ENCODE measurements at places on chromosomes 6 and 20. TPM values are rescaled to one million over a fixed set of nuclear protein-coding genes. Genes with fewer than 3 reads are reported as not detected.
A peak's percentile ranks its signal among the peaks of the same experiment; 100 is the strongest.

DNA sequence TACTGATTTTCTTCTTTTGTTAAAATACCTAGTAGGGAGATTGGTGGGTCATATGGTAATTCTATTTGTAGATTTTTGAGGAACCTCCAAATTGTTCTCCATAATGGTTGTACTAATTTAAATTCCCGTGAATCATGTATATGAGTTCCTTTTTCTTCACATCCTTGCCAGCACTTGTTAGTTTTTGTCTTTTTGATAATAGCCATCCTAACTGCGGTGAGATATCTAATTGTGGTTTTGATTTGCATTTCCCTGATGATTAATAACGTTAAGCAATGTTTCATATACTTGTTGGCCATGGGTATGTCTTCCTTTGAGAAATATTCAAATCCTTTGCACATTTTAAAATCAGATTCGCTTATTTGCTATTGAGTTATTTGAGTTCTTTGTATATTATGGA is 110.9 kb downstream of the JAG1 start:
- DNase-seq, result no peak

GRCh38 chr20:44579313-44580081 is 2.9 kb upstream of the PKIG start:
- peak; percentile 67 for DNase-seq

DNA sequence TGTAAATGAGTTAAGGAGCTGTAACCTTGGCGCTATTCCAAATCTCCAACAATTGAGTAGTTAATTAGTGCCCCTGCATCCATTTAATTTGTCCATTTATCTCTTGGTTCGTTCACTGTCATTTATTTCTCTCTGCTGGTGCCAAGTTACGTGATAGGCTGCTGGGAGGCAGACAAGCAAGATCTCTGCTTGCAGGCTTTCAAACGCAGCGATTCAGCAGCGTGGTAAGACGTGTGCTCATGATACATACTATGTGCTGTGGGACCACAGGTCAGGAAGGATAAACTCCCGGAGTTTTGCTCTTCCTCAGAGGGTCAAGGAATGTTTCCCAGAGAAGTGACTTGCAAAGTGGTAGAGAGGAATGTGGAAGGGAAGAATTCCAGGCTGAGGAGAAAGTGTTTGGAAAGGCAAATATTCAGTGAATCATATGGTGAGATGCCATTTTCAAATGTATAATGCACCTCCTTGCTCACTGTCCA is 46.4 kb downstream of the UTRN start:
- no peak for DNase-seq

DNA sequence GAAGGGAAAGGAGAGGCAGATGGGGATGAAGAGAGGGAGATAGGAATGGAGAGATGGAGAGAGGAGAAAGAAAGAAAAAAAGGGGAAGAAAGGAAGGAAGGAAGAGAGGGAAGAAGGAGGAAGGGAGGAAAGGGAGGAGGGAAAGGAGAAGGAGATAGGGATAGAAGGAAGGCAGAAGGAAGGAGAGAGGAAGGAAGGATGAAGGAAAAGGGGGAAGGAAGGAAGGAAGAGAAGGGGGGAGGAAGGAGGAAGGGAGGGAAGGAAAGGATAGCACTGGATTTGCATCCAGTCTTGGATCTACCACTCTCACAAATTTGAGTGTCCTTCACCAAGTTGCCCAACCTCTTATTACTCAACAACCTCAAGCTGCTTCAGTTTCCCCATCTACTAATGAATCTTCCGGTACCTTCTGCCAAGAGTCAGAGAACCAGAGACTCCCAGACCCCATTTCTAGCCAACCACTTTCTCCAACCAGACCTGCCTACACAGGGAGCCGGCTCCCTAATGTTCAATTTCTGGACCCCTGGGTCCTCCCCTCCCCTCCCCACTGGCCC is 79.7 kb upstream of the FOXP4 start:
- no peak for DNase-seq

- peak; percentile 53 for DNase-seq
Measured at GRCh38 chr6:12751694-12752325, 35.2 kb downstream of the PHACTR1 start.

- DNase-seq, result no peak
Measured at GRCh38 chr6:104527311-104527710, 332.4 kb downstream of the HACE1 start.

GRCh38 chr6:80733641-80734040 is 627.2 kb downstream of the BCKDHB start:
- peak; percentile 63 for DNase-seq

GRCh38 chr6:2576499-2576898 is 174.2 kb downstream of the MYLK4 start:
- DNase-seq, result no peak

- no peak for DNase-seq
Measured at GRCh38 chr20:51424270-51425117, 118.0 kb downstream of the NFATC2 start.

- DNase-seq, result no peak
Measured at GRCh38 chr6:130425537-130425936, 59.7 kb downstream of the TMEM200A start.

DNA sequence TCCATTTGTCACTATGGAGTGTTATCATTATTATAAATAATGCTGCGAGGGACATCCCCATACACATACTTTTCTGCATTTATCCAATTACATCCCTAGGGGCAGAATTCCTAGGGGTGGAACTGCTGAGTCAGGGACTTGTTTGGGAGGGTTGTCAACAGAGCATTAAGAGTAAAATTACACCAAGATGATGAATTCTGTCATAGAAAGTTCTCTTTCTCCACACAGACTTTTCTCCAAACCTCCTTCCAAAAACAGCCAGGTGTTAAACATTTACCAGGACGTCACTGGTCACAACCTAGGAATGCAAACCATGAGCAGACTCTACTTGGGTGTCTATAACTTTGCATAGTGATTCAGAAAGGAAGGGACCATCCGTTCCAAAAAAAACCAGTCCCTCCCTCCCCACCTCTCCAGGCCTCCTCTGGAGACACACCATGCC is 95.5 kb downstream of the PRND start:
- DNase-seq, result no peak

DNA sequence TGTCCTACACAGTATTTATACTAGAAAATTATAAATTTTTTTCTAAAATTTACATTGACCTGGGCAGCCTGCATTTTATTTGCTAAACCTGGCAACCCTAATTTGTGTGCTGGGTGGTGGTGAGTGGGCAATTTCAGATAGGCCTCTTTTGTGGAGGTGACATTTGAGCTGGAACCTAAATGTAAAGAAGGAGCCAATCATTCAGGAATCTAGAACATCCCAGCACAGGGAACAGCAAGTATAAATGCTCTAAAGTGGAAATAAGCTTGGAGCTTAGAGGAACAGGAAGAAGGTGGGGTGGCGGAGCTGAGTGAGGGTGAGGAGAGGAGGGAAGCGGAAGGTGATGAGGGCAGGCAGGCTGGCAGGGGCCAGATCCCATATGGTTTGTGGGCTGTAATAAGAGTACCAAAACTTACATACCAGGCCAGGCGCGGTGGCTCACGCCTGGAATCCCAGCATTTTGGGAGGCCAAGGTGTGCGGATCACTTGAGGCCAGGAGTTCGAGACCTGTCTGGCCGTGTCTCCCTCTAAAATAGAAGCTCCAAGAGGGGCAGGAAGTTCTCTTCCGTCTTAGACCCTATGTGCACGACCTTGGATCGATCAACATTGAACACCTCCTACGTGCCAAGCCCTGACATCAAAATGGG is 549 bp upstream of the CSE1L start:
- no peak for DNase-seq

DNA sequence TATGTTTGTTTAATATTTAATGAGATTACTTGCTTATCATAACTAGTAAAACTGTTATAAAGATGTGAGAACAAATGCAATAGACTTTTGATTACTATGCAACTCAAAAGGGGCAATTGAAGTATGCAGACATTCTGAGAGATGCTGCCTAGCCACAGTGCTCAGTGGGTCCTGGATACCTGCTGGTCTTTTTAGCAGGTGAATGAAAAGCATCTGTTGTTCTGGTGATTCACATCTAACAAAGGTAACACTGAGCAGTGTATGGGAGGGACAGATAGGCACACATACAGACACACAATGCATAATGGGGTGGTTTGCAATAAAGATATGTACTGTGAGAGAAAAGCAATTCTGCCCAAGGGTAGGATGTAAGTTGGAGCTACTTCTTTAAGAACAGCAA is 46.9 kb downstream of the OGFRL1 start:
- DNase-seq, result no peak

DNA sequence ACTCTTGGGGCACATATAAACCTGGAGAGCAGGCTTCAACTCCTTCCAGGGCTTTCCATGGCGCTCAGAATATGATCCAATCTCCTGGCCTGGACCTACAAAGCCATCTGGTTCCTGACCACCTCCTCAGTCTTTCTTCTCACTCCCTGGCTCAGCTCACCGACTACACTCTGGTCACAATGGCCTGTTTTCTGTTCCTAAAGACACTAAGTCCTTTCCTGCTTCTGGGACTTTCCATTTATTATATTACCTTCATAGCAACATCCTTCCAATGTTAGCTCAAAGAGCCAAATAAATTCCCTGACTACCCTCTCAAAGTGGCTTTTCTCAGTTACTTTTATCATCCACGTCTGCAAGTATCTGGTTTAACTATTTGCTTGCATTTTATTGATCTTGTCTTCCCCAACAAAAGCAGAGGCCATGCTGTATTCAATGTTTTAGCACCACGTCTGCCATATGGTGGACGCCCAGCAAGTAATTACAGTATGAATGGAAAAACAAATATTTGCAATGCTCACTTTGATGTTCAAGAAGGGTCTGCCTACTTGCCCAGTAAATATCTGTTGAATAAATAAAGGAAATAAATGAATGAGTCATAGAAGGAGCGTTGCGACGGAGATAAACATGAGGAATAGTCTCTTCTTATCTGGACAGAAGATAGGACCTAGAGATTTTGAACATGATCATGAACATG is 328.4 kb downstream of the ESR1 start:
- DNase-seq, result peak; percentile 66

DNA sequence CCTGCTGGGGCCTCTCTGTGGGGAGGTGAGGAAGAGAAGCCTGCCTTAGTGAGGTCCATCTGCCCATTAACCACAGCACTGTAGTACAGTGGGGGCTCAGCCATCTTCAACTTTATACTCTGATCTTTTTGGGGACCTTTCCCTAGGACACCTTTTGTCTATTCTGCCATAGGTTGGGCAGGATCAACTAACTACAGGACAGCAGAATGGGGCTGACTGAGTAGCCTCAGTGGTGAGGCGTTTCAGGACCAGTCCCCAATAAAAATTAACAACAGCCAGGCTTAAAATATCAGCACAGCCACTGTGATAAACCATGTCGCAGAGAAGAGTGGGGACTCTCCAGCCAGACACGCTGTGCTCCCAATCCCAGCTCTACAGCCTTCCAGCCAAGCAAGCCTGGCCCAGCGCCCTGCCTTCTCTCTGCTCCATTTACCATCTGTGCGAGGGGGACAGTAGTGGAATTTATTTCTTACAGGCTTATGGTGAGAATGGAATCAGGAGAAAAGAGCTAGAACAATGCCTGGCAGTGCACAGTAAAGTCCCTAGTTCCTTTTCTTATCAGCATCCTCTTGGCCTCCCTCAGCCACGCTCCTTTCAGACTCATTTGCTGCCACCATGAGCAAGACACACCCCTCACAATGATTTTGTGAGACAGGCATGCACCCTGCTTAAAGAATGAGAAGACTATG is 75.5 kb downstream of the SLC22A23 start:
- DNase-seq, result no peak

DNA sequence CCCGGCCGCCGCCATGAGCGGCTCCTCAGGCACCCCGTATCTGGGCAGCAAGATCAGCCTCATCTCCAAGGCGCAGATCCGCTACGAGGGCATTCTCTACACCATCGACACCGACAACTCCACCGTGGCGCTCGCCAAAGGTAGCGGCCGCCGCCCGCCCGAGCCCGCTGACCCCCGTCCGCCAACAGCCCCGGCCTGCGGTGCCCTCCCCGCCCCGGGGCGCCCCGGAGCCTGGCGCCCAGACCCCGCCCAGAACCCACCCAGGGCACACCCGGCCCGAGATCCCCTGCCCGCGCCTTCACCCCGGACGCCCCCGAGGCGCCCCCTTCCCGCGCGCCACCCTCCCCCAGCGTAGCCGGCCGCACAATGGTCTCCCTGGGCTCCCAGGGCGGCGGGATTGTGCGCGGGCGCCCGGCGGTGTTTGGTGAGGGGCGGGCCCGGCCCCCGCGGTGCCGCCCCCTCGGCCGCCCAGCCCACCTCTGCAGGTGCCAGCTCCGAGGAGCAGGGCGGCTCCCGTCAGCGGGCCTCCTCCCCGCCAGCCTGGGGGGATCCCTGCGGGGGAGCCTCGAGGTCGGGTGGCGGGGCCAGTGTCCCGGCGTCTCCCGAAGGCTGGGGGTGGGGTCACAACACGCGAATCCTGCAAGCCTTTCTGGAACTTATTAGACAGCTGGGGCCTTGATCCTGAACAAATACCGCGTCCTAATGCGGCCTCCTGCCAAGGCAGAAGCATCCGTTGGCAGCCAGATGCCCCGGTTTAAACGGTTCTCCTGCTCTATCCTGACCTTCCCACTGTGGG is 577 bp downstream of the LSM14B start:
- no peak for DNase-seq

GRCh38 chr20:4073852-4074741 is 58.7 kb upstream of the RNF24 start:
- DNase-seq, result peak; percentile 31

The HCRTR2 gene
- not detected for total RNA-seq

The RCAN2 gene
- total RNA-seq, result 19.6 TPM

The RIPOR3 gene
- 1.3 TPM for total RNA-seq

The SCRT2 gene
- total RNA-seq, result not detected

The CASS4 gene
- total RNA-seq, result not detected

The ULBP3 gene
- total RNA-seq, result 5.4 TPM

The PRKN gene
- not detected for total RNA-seq

The CDSN gene
- total RNA-seq, result not detected

The PARD6B gene
- 2.8 TPM for total RNA-seq

All from SJSA1 (cell line).